Activated T-cell treated with anti-CD3 and anti-CD28 coated beads, Interleukin-2, amount 50 U/mL, for 48 hours (primary cell): ENCODE measurements at places on chromosomes 4 and X.

GRCh38 chr4:107742196-107742595, 22.2 kb upstream of the PAPSS1 start:
- DNase-seq, result no peak

GRCh38 chr4:172073590-172073989, 260.4 kb downstream of the GALNTL6 start:
- no peak for DNase-seq

GRCh38 chr4:7155590-7156071, 36.7 kb upstream of the SORCS2 start:
- no peak for DNase-seq

- DNase-seq, result no peak
Observed at GRCh38 chr4:82136161-82136801, 237.5 kb downstream of the HNRNPD start.

DNA sequence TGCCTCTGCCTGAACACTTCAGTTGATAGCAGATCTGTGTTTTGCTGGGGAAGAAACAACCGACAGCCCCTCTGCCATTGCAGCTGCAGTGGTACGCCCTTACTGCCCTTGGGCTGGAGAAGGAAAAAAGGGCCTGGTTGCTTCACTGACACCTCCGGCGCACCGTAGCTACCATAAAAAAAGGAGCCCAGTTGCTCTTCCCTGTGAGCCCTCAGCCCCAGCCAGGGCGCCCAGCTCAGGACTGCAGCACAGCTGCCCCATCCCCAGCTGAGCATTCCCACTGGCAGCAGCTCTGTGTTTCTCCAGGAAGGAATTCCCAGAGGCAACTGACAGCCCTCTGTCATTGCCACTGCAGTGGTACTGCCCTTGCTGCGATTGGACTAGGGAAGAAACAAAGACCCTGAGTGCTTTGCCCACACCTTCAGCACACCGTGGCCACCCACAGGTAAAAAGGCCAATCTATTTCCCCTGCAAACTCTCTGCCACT, 142.7 kb downstream of the DKK2 start:
- no peak for DNase-seq

- no peak for DNase-seq
Observed at GRCh38 chr4:113437129-113437528, 324.4 kb downstream of the CAMK2D start.

DNA sequence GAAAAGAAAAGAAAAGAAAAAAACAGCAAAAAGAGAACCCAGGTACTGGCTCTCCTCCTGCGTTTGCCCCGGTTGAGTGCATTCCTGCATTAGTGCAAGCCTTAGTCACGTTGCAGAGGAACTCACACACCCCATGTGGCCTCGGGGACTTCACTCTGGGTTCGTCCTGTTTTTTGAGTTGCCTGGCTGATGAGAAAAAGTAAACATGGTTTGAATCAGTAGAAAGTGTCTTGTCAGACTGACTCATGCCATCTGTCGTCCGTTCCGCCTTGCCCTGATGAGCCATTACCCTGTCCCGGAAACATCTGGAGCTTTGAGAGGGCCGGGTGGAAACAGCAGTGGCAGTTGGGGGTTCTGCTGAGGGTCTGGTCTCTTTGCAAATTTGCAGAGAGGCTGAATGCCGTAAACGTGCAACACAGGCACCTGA, 16.3 kb downstream of the CD99 start:
- peak; percentile 75 for DNase-seq

GRCh38 chrX:150486011-150486410, 82.4 kb upstream of the MTM1 start:
- DNase-seq, result peak; percentile 57

GRCh38 chrX:79412972-79413371, 45.8 kb upstream of the ITM2A start:
- no peak for DNase-seq

GRCh38 chrX:46597771-46598170, 24.2 kb downstream of the CHST7 start:
- no peak for DNase-seq

DNA sequence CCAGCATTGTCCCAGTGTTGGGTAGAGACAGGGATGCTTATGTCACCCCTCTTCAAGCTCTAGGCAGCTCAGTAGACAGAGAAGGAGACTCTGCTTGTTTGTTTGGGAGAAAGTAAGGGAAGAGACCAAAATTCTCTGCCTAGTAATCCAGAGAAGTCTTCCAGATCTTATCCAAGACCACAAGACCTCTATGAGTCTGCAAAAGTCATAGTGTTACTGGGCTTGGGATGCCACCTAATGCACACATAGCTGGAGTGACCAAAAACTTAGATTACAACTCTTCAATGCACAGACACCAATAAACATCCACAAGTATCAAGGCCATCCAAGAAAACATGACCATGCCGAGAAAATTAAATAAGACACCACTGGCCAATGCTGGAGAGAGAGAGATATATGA, 205.5 kb downstream of the UNC5C start:
- DNase-seq, result no peak

GRCh38 chr4:86892636-86892960, 376 bp upstream of the C4orf36 start:
- no peak for DNase-seq

GRCh38 chrX:20989361-20989760, 384.9 kb upstream of the CNKSR2 start:
- no peak for DNase-seq

GRCh38 chr4:2878346-2878745, 34.7 kb downstream of the ADD1 start:
- peak; percentile 46 for DNase-seq

DNA sequence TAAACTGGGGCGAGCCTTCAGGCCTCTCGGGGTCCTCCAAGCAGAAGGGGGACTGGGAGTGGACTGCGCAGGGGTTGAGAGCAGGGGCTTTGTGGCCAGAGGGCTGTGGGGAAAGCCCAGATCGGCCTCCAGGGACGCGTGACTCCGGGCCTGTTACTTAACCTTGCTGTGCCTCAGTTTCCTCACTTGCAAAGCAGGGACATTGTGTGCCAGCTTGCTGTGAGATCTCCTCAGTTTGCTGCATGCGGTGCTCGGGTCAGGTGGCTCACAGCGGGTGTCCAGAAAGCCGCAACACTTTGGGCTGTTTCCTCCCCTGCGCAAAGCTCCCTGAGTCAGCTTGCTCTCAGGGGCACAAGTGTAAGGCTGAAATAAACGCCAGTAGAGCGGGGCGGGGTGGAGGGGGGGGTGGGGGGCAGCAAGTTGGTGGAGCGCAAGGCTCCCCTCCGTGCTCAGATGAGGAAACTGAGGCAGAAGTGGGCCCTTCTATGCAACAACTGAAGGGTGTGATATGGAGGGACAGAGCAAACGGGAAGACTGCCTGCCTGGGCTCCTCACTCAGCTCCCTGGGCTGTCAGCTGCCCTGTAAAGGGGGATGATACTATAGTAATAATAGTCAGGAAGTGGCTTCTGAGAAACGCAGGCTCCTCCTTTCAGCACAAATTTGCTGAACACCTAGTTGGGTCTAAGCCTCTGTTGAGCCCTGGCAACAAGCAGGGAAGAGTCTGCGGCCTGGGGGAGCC, 101.0 kb downstream of the HMX1 start:
- DNase-seq, result no peak

DNA sequence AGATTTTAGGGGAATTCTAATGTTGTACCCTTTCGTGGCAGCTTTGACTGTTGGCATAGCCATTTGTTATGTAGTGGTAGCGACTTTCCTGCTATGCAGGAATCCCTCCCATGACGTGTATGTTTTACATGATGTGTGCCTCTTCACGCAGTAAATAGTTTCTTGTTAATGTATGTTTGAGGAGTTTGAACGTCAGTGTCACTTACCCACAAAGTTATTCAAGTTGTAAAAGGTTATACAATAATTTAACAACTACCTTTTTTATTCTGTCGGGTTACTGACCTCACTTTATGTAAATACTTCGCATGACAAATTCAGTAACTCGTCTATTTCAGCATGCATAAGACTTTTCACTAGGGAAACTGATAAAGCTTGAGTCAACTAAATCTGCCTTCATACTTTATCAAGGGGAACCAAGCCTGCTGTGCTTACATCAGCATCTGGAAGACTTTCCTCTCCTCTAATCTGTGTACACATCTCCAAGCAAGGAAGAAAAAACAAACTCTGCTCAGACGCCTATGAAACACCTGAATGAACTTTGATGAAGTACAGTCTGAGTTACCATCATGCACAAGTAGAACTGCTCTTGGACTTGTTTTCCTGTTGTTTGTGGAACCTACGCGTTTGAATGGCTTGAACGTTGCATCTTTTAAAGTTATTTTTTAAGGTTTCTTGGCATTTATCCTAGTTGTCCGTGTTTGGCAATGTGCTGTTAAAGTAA, 61.2 kb downstream of the SLC9A6 start:
- DNase-seq, result no peak

- DNase-seq, result no peak
Observed at GRCh38 chr4:83075311-83076095, 39.0 kb downstream of the PLAC8 start.

GRCh38 chr4:141635736-141636081, 674 bp upstream of the IL15 start:
- DNase-seq, result no peak

DNA sequence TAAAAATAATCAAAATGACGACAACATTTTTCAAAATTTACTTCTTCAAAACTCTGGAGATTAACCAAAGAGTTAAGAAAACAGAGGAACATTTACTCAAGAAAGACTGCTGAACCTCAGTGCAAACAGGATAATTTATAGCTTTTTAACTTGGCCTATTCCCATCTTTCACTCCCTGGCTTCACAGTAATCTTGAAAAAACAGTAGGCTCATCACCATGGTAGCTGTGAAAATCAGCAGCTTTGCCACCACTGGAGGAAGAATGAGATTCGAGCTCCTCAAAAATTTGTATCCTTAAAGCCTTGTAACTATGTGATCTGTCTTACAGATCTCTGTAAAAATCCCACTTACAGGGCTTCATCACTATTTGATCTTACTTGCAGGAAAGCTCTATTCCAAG, 447.7 kb upstream of the CTSO start:
- no peak for DNase-seq

- DNase-seq, result no peak
Observed at GRCh38 chr4:54496412-54496811, 161.3 kb upstream of the KIT start.

DNA sequence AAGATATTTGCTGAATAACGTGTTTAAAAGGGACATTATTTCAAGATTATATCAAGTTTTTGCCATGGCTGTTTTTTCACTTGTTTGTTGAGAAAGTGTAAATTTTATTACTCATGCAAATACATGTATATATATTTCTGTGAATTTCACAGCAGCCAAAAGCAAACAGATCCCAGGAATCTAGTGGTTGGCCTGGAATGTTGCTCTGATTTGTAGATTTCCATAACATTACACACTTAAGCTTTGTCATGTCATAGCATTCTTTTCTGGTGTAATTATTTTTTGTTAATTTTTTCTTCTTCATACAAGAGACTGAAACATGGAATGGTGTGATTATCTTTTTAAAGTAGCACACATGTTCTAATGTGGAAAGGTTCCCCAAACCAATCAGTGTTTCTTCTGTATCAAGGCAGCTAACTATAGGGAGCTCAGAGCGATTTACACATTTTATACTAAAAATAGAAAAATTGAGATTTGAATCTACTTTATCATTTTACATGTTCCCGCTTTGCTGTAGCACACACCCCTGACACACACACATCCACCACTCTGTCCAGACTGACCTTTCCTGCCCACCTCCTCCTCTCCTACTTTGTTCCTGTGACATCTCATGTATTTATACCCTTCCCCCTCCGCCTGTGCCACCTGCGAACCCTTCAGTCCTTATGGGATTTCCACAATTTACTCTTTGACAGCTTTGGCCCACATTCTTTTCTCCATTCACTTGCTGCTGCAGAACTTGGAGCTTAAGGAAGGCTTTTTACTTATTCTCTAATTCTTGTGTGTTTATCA, 20.3 kb downstream of the RUFY3 start:
- DNase-seq, result no peak

- no peak for DNase-seq
Observed at GRCh38 chr4:8831221-8832112, 40.2 kb downstream of the HMX1 start.

DNA sequence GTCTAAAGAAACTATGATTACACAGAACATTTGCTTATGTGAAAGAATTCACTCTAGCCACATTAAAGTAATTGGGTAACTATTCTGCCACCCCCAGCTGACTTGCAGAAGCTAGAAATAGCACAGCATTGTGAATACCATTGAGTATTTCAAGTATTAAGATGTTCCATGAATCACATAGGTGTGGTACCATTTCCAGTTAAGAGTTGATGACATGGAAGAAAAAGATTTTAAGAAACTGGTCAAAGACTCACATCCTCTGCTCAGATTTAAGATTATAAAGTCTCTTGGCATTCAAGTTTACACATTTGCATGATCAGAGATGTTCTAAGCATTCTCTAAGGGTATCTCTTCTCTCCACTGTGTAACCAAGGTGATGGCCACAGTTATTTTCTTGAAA, 287.5 kb downstream of the CAMK2D start:
- DNase-seq, result no peak

- DNase-seq, result no peak
Observed at GRCh38 chr4:121377076-121377475, 3.7 kb downstream of the QRFPR start.

DNA sequence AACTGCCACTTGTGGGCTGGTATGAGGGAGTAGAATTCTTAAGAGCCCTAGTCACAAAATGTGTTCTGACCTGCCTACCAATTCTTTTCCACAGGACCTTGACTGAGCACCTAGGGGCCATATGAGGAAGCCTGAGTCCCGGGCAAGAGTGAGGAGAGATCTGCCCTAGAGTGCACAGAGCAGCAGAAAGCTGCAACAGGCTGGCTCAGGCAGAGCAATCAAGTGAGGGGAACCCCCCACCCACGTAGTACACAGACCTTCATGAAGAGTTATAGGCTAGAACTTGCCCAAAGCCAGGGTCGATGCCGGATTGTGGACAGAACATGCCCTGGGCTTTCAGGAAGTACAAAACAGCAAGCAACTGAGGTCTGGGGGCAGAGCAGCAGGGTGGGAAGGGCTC, 117.0 kb downstream of the SPOCK3 start:
- no peak for DNase-seq

DNA sequence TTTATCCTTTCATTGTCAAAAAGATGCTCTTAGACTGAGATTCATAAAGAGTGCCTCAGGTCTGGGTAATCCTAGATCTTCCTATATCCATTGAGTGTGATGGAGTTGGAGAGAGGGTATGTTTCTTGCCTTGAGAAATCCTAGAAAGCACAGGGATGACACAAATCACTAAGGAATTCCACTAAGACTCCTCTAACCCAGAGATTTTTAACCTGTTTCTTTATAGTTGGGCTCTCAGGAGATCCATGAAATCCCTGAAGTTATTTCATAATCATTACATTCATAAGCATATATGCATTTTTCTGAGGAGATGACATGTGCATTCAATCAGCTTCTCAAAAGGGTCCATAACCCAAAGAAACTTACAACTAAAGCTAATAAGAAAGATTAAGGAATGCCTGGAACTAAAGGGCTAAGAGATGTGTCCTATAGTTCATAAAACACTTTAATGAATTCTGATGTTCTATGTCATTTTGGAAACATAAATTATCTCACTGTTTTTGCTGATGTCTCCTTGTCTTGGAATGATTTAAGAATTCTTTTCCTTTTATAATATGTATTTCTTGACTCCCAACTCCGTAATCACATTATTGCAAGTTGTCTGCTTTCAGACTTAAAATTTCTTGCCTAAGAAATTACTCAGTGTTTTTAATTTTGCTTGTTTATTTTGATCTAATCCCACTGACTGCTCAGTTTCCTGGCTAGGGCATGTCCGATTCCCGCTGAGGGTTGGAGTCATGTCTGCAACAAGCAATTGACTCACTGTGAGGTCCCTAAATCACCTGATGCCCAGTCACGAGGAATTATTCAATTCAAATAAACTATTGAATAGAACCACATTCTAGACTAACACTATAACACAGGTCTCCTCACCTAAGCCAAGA, 2.8 kb upstream of the AMTN start:
- no peak for DNase-seq

GRCh38 chr4:108171339-108172230, 2.9 kb upstream of the LEF1 start:
- peak; percentile 69 for DNase-seq
